ENCODE measurements at places on chromosomes 7 and 10.

- DNase-seq = no peak
Measured at GRCh38 chr7:7114575-7115291, 67.6 kb upstream of the C1GALT1 start.

DNA sequence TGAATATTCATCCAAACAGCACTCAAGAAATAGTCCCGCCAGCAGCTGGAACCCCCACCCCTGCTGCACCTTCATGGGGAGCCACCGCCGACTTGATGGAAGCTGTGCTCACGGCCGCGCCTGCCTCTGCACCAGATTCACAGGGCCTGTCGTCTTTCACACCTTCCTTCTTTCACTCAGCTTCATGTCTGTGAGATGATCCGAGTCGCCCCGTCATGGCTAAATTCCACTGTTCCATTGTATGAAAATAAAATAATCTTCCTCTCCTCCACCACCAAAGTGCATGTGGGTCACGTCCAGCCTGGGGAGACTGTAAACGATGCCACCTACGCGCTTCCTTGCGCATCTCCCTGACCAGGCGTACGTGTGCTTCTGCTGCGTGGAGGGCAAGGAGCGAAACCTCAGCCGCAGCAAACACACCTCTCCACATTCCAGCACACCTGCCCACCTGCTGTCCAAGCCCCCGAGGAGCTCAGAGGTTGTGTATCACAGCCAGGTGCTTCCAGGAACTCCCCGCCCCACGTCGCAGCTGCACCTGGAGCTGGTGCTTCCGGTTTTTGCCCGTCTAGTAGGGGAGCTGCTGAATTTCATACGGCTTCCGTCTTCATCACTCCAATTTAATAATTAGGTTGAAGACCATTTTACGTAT, 137.0 kb downstream of the PTPRN2 start:
- no peak for DNase-seq

DNA sequence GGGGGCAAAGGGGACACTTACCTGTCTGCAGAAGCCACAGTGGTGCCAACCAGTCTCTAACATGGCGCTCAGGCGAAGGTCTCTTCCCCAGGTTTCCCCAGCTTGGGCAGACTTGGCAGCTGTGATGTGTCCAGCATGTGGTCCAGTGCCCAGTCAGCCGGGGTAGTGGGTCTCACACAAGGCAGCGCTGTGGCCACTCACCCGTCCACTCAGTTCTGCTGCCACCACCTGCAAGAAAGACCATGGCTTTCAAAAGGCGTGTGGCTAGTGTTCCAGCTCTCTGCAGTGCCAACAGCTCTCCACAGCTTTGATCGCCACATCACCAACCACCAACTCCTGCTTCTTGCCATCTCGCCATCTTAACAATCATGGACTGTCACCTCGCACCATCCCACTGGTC, 259.6 kb downstream of the USP6NL start:
- no peak for DNase-seq

DNA sequence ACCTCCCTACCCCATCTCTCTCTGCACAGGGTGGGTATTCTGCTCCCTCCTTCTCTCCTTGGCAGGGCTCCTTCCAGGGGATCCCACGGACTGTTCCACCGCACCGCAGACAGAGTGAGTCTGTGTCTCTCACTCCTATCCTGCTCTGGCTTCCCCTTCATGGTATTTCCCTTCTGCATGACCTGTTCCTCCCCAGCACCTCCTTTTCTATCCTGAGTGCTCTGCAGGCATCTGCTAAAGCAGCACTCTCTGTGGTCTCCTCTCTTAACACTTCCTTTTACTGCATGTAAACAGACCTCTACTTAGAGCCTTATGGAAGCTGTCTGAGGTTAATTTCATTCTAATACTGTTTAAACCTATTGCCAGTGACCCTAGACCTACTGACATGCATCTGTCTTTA, 171.5 kb downstream of the CCSER2 start:
- DNase-seq = no peak

DNA sequence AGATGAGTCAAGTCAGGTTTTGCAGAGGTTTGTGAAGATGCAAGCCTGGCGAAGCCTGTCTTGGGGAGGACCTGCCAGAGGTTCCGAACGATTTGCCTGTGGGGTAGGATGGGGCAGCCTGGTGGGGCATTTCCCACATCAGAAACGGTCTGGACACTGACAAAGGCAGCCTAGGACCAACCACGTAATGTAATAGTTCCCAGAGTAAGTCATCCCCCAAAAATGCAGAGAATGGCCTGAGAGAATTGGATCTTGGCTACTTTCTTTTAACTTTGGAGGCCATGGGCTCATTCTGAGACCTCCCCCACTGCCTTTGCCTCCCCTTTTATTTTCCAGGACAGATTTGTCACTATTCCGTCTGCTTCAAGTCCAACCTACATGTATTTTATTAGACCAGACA, 168.9 kb upstream of the SH2B2 start:
- DNase-seq = no peak
